Stimulated activated CD8-positive, alpha-beta memory T cell treated with anti-CD3 and anti-CD28 coated beads, Interleukin-4, amount 100 ng/mL, for 4 hours (primary cell): ENCODE measurements at places on chromosomes 5 and 9.

DNA sequence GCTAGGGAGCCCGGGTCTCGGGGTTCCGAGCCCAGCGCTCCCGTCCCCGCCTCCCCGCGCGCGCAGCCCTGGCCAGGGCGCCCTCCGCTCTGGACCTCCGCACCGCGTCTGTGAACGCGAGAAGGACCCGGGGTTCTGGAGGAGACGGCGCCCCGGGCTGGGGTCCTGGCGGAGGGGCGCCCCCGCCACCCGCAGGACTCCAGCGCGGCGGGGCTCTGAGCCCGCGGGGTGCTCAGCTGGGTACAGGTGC, 431 bp downstream of the TMOD1 start:
- no peak for DNase-seq

- no peak for DNase-seq
Observed at GRCh38 chr5:87354496-87354895, 58.2 kb downstream of the CCNH start.

DNA sequence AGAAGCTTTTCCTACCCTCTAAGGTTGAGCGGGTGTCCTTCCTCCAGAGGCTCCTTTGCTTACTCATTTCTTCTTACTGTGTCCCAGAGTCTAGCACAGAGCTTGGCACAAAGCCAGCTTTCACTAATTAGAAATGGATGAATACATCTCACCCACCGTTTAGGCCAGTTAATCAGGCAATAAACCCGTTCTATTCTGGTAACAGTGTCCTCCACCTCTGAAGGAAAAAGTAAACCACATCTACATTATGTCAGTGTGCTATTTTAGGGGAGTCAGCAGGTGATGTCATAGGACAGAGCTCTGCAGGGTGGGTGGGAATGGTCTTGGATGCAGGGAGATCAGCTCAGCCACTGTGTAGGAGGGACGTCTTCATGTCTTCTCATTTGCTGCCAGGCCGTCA, 109.2 kb downstream of the OSTF1 start:
- DNase-seq: no peak

DNA sequence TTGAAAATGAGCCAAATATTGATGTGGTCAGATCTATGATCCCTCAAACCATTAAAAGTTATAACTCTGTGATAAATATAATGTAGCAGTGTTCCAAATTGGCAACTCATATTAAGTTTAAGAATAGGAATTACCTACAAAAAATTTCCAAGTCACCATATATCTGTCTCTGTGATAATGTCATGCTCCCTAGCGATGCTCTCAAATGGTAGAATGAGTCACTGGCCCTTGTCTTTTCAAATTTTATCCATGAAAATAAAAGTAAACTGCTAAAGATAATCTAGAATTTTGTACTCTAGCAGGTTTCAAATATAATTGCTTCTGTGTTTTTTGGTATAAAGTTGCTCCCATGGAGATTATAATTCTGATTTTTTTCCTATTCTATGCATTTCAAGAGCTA, 277.1 kb downstream of the PDE4D start:
- no peak for DNase-seq

- no peak for DNase-seq
Observed at GRCh38 chr9:19498015-19498414, 89.2 kb downstream of the ACER2 start.

DNA sequence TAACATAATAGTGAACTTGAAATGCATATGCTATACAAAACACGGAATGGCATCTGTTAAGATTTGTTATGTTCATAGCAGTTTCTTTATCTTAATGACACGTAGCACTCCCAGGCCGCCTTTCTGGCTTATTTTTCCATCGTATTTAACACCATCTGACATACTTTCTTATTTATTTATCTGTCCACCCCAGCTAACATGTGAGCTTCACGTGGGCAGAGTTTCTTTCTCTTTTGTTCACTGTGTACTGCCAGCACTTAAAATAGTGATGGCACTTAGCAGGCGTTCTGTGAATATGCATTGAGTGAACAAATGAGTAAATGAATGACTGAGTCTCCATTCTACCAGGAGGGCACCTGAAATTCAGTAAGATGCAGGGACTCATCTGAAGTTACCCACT, 29.4 kb upstream of the SYNPO start:
- no peak for DNase-seq

DNA sequence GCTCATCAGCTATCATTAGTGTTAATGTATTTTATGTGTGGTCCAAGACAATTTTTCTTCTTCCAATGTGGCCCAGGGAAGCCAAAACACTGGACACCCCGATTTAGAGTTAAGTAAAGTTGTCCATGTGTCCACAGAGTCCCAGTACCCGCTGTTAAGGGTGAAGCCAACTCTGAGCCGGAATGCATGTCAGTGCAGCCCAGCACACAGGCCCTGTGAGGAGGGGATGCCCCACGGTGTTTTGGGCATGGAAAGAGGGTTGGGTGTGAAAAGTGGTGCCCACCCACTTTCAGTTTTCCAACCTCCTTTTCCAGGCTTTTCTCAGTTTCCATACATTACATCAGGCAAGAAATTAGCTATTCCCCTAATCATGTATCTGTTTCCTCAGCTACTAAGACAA, 24.4 kb downstream of the SHC3 start:
- DNase-seq: no peak

GRCh38 chr5:135450336-135450735, 1.8 kb downstream of the TIFAB start:
- no peak for DNase-seq

DNA sequence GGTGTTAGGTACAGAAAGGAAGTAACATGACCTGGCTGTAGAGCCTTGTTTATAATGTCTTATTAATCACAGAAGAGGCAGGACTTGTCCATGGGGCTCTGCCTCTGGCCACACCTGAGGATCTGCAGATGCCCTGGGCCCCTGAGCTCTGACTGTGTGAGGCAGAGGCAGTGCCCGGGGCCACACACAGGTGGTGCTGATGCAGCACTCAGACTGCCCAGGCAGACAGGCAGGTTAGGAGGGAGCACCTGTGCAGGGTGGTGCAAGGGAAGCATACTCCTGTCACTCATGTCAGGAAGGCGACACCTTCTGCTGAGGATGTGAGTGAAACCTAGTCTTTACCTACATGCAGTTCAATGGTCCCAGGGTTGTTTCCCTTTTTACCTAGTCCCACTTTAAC, 88.7 kb downstream of the CFAP90 start:
- DNase-seq: no peak

DNA sequence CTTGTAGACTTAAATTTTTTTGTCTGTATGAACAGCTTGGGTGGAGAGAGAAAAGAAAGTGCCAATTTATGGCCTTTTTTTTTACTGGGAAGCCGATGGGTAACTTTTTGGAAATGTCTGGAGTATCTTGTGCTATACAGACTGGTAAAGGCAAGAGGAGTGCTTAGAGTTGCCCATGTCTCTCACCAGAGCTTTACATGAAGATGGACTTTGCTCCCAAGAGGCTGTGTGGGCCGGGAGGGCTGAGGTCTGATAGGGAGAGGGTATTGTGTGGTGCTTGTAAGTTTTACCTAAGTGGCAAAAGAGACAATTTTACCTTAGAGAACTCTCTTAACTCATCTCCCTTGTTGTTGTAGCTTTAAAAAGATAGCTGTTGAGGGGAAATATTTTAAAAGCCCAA, 203.2 kb downstream of the SEMA6A start:
- DNase-seq: no peak

GRCh38 chr5:169044962-169045361, 256.0 kb downstream of the SLIT3 start:
- no peak for DNase-seq

DNA sequence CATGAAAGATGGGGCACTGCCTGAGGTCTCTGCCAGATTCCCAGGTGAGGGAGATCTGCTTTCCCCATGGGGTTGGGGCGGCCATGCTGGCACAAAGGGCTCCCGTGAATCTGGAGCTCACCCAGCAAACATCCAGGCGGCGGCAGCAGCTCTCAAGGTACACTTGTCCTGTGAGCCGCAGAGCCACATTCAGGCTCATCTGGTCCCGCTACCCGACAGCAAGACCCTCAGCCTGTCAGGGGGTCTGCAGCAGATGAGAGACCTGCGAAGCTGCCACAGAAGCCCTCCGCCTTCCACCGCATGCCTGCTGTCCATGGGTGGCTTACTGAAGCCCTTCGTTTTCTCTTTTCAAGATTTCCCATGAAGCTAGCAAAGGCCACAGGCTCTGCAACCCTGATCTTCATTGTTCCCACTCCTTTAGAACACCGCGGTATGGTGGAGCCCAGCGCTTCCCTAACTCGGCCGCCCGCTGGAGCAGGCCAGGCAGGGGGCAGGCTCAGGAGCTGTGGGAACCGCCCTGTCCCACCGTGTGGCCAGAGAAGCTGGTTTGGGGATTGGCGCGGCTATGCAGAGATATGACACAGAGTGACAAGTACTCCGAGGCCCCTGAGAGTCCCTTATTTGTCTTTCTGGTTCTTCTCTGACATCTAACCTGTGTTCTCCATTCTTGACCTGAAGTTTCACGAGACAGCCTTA, 8.8 kb downstream of the LRRC14B start:
- DNase-seq: no peak

DNA sequence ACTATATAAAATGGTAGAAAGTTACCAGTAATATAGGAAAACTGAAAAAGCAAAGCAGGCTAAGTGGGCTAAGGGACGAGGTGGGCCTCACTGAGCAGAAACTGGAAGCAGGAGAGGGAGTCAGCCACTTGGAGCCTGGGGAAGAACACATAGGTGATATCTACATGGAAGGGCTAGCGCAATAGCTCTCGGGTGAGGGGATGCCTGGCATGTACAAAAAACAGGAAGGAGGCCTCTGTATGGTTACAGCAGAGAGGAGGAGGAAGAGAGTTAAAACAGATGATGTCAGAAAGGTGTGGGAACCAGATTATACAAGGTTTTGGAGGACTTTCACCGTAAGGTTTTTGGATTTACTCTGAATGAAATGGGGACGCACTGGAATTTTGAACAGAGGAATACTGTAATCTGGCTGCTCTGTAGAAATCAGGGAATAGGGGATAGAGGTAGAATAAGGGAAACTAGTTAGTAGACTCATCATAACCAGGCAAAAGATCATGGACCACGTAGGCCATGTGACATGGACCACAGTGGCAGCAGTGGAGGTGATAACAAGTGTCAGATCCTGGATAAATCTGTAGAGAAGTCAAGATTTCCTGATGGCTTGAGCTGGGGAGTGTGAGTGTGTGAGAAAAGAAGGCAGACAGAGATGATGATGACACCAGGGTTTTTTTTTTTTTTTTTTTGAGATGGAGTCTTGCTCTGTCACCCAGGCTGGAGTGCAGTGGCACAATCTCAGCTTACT, 52.5 kb downstream of the FNBP1 start:
- DNase-seq: no peak

- DNase-seq: no peak
Observed at GRCh38 chr5:36658038-36658756, 51.8 kb downstream of the SLC1A3 start.

GRCh38 chr5:65326922-65327321, 154.8 kb downstream of the ADAMTS6 start:
- DNase-seq: no peak

DNA sequence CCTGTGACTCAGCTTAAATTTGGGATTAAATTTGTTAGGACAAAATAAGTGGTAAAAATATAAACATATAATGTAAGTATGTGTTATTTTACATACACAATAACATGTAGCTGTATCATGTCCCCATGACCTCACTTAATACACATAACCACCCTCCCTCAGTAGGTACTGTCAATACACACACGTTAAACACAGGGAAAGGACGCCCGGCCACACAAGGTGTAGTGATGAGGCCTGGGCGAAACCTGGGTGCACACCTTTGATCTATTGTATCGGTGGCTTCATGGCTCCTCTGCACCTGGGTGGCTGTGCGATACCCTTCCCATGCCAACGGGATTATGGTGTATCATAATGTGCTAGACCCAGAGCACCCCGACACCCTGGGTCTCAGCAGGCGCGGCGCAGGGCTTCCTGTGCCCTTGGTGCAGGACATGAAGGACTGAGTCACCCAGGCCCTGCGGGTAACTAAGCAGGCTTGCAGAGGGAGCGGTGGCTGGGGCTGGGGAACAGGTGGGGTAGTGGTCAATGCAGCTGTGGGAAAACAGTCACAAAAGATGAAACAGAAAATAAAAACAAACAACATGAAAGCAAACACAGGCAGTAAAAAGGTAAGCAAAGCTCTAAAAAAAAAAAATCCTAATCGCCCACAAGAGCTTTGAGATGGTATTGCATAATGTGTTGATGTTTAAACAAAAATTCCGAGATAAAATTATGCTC, 127.5 kb upstream of the RETREG1 start:
- DNase-seq: no peak

- no peak for DNase-seq
Observed at GRCh38 chr5:73312146-73312871, 136.3 kb downstream of the FOXD1 start.

DNA sequence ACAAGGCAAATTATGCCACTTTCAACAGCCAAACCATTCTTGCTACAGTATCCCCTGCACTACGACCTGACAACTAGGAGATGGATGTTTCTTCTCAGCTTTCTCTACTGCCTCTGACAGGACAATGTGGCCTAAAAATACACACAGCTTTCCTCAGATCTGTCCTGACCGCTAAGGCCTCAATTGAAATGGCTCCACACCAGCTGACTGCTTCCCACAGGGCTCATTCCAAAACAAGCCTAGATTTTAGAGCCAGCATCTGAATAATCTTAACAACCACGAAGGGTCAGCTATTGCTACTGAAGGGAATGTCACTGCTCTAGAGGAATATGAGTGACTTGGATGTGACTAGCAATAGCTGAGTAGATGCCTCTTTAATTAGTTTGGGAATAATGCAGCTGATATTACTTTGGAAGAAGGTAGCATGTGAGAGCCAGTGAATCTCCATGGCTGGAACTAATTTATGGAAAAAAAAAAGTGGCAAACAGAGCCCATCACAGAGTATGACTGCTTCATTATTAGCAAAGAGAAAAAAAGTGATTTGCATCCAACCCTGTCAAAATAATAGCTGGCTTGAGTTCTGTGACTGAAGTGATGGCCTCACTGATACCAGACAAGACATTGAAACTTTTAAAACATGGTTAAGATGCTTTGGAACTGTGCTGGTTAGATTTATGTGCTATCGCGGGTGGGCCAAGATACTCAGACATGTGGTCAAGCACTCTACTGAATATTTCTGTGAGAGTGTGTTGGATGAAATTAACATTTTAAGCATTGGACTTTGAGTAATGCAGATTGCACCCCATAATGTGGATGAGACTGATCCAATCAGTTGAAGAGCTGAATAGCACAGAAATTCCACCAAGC, 450.2 kb downstream of the NR2F1-AS1 start:
- no peak for DNase-seq

- DNase-seq: no peak
Observed at GRCh38 chr9:14030375-14031059, 283.4 kb downstream of the NFIB start.

GRCh38 chr9:70262366-70262765, 3.6 kb downstream of the SMC5 start:
- DNase-seq: no peak

GRCh38 chr5:1555808-1556731, 32.3 kb upstream of the LPCAT1 start:
- no peak for DNase-seq

- DNase-seq: no peak
Observed at GRCh38 chr5:60672693-60673264, 27.2 kb downstream of the DEPDC1B start.

DNA sequence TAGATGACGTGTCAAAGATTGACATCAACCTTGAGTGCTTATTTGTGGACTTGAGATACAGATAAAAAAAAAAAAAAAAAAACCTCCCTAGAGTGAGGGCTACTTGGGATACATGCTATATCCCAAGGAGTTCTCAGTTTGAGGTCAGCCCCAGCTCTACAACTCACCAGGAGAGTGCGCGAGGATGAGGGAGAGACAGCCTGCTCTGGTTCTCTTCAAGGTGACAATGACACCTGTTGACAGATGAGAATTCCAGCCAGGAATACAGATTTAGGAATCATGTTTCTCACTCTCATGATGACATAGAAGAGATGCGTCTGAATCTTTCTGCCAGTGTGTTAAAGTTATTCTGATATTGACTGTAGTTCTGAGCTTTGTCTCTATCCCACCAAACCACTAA, 24.9 kb upstream of the ARHGAP26 start:
- DNase-seq: no peak
